ENCODE measurements at places on chromosomes 12 and 14.
A peak's percentile ranks its signal among the peaks of the same experiment; 100 is the strongest.

DNA sequence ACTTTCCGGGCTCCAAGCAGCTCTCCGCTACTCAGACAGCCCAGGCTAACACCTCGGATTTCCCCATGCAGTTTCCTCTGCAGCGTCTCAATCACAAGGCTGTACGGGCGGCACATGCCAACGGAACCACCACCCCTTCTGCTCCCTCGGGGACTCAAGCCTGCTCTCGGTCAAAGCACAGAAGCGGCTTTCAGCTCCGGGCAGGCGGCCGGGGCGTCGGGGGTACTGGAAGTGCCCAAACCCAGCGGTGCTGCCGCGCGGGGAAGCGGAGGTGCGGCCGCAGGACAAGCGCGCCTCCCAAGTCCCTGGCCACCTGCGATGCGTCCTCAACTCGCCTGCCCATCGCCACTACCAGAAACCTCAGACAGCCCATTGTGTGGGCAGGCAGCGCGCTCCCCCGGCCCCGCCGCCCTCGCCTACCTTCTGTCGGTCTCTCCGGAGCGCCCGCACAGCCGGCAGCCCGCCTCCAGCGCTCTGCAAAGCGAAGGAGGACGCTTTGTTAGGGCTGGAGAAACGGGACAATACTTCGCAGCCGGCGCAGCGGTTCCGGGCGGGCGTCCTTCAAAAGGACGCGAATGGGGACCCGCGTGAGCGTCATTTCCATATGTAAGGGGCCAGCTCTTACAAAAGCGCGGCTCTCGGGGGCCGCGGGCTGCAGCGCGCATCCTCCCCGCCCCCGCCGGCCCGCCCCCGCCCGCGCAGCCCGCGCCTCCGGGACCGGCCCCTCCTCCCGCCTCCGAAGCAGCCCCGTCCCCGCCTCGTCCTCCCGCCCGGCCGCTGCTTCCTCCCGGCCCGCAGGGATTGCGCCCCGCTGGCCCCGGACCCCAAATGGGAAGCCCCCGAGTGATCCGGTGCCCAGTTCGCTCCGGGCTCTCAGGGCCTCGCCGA is 674 bp downstream of the NIN start:
- no peak for DNase-seq

DNA sequence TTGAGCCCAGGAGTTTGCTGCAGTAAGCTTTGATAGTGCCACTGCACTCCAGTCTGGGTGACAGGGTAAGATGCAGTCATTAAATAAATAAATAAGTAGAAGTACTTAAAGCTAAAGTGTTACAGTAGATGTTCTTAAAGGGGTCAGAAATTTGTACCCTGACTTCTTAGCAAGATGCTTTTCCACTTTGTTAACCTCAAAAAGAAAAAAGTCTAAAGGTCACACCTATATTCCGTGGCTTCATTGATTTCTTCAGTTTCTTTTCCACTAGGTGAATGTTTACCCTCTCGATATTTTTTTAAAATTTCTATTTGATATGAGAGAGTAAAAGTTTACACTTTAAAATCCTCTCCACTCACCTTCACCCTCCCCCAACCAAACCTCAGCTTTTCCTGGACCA is 64.3 kb upstream of the PLEKHA5 start:
- no peak for DNase-seq

- DNase-seq: no peak
Observed at GRCh38 chr12:68870443-68870842, 62.5 kb downstream of the MDM2 start.

- no peak for DNase-seq
Observed at GRCh38 chr12:40171501-40171900, 53.3 kb upstream of the LRRK2 start.

- DNase-seq: no peak
Observed at GRCh38 chr14:54117396-54117795, 160.8 kb upstream of the BMP4 start.

- no peak for DNase-seq
Observed at GRCh38 chr12:119684711-119685369, 16.9 kb downstream of the PRKAB1 start.

GRCh38 chr12:65634626-65635331 is 189.5 kb upstream of the HMGA2 start:
- no peak for DNase-seq

DNA sequence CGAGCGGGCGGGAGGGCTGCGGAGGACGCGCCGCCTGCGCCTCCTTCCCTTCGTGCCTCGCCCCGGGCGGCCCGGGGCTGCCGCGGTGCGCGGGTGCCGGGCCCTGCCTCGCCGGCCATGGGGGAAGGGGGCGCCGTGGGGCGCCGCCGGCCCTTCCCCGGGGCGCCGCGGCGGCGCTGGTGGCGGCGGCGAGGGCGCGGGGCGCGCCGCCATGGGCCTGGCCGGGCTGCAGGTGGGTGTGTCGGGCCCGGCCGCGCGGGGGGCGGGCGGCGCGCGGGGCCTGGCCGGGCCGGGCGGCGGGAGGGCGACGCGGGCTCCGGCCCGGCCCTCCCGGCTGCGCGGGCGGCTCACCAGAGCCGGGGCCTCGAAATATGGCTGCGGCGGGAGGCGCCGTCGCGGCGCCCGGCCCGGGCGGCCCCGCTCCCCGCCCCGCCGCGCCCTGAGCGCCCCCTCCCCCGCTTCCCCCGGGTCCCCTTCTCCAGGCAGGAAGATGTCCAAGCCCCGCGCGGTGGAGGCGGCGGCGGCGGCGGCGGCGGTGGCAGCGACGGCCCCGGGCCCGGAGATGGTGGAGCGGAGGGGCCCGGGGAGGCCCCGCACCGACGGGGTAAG is 5.1 kb downstream of the KMT5A start:
- peak; percentile 49 for DNase-seq

GRCh38 chr14:31380106-31380505 is 40.2 kb downstream of the HEATR5A start:
- DNase-seq: no peak

All from 8988T (cell line).